ENCODE measurements at places on chromosomes 3 and 15.
A peak's percentile ranks its signal among the peaks of the same experiment; 100 is the strongest.

GRCh38 chr15:79311901-79312553 lies 1.1 kb downstream of the TMED3 start:
- DNase-seq = no peak

DNA sequence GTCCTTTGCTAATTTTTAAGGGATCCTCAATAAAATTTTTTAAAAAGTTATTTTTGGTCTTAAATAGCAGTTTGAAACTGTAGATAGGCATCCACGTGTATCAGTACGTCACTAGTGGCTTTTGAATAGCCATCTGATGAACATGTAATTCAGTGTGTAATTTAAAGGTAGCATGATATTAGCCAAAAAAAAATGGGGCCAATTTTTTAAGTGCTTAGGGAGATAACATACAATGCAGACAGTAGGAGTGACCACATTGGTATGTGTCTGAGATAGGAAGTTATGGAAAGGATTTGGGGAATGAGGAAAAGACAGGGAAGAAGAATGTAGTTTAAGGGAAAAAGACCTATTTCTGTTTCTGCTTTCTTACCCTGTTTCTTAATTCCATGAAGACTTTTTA lies 2.5 kb downstream of the AP4E1 start:
- DNase-seq = no peak

DNA sequence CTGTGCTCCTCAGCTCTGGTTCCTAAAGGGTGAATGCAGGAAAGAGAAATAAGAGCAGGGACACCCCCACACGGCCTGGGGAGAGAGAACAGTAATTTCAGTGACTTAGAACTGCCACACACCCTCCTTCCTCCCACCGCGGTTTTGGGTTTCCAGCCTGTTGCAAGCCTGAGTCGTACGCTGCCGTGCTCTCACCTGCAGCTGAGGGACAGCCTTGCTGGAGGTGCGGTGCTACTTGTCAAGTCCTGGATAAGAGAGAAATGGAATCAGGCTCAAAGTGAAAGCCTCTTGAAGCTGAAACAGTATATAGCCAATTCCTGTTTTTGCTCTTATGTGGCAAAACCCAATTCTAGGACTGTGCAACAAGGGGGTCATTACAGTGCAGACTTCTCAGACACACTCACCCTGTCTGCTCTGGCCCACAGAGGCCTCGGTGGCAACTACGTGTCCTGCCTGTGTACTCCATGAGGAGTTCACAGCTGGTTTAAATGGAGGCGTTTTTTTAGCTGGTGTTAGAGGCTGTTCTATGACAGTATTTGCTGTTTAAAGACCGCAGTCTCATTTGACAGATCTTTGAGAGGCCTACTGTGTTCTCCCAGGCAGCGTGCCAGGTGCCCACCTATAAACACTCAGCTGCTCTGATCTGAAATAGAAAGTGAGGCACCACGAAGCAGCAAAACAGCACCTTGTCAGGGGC lies 42.9 kb downstream of the TBC1D2B start:
- DNase-seq = peak; percentile 24

- DNase-seq = no peak
Measured at GRCh38 chr15:89728254-89728653, 22.8 kb downstream of the MESP1 start.

DNA sequence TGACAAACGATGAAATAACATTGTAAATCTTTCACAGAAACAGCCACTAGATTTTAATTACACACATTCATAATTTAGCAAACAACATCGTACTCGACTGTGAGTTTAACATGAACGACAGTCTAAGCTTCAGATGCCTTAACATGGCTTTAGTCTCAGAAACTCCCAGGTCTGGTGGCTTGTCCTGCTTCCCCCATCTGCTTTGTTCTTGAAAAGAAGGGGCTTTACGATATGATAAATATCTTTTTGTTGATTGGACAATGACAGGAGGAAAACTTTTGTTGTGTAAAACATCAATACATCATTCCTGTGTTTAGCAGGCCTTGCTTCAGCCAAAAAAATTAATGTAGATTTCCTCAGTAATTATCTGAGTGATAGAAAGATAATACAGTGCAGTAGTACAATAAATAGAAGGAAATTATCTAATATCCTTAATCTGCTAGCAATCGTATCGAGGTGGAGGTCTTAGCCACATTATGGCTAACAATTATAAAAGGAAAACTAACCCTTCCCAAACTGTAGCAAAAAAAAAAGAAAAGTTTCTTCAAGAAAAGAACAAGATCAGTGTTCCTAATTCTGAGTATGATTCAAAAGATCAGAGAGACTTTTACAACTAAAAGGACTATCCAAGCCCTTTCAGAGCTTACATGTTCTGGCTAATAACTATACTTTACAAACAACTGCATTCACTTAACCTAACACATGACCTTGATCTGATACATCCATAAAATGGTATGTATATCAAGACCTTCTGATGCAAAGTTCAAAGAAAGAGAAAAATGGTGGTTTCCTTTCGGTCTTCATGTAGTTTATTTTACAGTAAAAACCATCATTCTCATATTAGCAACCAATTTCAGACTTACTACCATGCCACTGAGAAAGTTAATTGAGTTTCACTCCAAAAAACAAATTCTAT lies 535.7 kb downstream of the FOXP1 start:
- no peak for DNase-seq

GRCh38 chr15:41984622-41985021 lies 12.3 kb upstream of the EHD4 start:
- no peak for DNase-seq

- no peak for DNase-seq
Measured at GRCh38 chr15:82828075-82828474, 18.6 kb downstream of the WHAMM start.

- DNase-seq = no peak
Measured at GRCh38 chr3:34005886-34006285, 207.5 kb downstream of the PDCD6IP start.

DNA sequence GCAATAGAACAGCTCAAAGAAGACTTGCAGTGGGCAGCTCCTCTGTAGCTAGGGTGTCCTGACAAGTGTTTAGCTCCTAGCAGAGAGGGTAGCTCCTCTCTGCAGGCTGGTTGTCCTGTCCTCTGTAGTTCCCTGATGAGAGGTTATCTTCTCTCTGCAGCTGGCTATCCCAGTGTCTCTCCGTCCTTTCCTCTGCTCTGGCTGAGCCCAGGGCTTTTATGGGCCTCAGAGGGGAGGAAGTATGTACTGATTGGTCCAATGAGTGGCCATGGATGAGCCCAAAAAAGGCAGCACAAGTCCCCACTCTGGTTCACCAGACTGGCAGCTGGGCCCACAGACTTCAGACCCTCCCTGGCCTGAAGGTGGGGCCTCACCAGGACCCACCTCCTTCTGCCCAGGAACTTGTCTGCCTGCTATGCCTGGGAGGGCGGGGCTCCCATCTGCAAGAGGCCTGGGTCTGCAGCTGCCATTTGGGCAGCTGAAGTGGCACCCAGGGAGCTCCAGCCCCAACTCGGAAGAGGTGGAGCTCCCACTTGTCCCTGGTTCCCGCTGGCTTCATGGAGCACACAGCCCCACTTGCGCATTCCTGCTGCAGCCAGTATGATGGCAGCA lies 27.2 kb upstream of the MEX3B start:
- no peak for DNase-seq

DNA sequence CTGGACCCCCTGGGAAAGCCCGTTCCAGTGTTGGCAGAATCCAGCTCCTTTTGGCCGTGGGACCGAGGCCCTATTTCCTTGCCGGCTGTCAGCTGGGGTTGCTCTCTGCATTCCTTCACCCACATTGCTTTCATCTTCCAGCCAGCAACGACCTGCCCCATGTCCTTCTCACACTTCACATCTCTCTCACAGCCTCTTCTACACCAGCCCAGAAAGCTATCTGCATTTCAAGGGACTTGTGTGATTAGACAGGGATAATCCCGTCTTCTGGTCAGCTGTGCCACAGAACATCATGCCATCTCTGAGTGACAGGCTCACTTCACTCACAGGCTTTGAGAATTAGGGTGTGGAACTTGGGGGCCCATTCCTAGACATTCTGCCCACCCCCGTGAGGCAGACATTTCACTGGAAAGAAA lies 16.4 kb downstream of the EFCC1 start:
- DNase-seq = no peak

DNA sequence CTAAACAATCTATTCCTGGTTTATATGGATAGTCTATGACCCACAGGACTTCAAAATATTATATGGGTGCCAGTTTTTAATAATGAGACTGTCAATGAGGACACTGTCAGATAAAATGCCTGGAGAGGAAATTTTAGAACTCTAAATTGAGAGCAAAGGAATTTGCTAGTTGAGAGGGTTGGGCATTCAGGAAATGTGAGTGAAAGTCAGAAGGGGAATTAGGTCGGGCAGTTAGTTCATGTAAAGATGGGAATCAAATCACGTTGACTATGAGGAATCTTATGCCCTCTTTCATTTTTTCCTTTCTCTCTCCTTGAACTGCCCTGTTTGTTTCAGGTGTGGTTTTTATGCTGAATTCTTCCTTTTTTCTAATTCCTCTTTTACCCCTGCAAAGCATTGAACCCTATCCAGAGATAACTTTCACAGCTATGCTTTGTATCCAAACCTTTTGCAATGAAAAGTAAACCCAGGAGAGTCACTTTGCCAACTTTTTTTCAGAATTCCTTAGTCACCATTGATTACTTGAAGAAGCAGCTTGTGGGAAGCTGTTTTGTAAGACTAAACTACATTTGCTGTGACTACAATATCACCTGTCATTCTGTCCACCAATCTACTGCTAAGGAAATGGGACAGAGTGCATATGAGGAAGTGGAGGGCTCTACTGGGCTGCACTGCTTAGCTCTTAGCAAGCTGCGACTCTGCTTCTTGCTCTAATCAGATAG lies 27.8 kb downstream of the CHP1 start:
- DNase-seq = no peak

DNA sequence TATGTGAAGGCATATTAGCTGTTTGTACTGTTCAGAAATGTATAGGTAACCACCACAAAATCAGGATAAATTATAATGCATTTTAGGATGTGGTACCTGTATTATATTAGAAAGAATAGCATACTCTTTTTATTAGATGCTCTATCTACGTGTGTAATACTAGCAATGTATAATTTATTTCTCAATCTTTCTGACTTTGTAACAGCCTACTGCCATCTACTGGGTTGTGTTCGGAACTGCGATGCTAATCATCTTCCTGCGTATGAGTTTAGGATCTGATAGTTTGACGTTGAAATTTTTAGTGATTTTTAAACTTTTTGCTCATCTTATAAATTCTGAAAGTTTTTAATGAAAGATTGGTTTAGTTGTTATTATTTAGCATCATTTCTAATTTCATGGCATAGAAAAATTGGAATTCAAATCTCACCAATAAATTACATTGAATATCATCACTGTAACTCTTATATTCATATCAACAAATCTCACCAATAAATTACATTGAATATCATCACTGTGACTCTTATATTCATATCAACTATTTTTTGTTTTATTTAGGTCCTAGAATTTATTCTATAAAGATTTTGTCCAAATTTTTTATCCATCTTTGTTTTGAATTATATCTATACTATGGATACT lies 322.7 kb upstream of the ZNF717 start:
- peak; percentile 51 for DNase-seq

GRCh38 chr3:128970740-128971047 lies 23.2 kb downstream of the CFAP92 start:
- DNase-seq = no peak

- DNase-seq = no peak
Measured at GRCh38 chr3:156051651-156052050, 68.7 kb upstream of the KCNAB1 start.

- DNase-seq = no peak
Measured at GRCh38 chr15:29143909-29144635, 125.5 kb downstream of the NSMCE3 start.

DNA sequence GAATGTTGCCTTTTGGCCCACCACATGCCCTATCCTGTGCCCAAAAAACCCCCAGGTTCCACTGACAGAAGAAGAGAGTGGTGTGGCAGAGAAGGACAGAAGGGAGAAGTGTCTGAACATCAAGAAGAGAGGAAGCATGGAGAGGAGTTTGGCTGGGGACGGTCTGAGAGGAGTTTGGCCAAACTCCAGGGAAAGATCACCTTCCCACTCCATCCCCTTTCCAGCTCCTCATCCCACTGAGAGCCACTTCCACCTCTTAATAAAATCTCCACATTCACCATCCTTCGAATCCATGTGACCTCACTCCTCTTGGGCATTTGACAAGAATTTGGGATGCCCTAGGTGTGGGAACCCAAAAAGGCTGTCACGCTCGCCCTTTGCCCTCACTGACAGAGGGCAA lies 311.6 kb upstream of the GRM7 start:
- DNase-seq = no peak

DNA sequence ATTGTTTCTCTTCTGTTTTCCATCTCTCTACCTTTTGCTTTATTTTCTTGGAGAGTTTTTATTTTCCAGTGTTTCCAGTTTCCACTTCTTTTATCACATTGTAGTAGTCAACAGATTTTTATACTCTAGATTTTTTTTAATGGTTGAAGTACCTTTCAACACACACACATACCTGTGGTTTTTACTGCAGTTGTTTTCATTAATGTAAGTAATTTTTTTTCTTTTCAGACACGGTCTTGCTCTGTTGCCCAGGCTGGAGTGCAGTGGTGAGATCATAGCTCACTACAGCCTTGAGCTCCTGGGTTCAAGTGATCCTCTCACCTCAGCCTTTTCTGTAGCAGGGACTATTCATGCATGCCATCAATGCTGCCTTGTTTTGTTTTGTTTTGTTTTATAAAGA lies 472.5 kb upstream of the SGO1 start:
- no peak for DNase-seq

- no peak for DNase-seq
Measured at GRCh38 chr3:44666346-44666745, 17.8 kb downstream of the ZNF35 start.

- no peak for DNase-seq
Measured at GRCh38 chr15:83088876-83089275, 18.6 kb upstream of the TM6SF1 start.

- DNase-seq = no peak
Measured at GRCh38 chr3:179452176-179452564, 900 bp upstream of the GNB4 start.

GRCh38 chr3:160537729-160538128 lies 27.6 kb downstream of the KPNA4 start:
- DNase-seq = no peak

DNA sequence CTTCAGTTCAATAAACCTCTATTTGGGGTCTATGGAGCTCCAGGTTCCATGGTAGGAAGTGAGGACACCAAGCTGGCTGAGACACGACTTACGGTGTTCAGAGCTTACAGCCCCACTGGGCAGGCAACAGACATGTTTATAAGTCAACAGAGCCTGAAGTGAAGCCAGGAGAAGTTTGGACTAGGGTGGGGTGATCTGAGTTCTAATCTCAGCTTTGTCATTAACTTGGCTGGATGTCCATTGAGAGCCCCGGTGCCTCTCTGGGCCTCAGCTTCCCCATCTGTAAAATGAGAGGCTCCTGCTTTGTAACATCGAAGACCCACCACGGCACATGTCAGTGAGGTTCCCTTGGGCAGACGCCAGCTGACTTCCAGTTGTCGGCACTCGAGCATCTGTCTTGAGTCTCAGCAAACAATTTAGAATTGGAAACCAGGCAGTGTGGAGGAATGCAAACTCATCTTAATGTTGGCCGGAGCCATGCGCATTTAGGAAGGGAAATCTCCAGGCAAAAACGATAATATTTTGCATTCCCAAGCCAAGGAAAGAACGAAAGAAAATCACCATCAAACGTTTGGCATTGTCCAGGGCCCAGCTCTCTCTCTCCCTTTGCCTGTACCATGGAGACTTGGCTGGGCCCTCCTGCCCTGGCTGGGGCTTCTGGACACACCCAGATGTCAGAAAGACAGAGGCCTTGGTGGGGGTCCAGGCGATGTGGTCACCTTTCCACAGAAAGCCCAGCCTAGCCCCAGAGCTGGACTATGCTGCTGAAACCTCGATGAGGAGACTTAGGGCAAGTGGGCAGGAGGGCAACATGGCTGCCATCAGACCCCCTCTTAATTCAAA lies 18.4 kb downstream of the ITGA11 start:
- no peak for DNase-seq

GRCh38 chr3:8853081-8853480 lies 83.7 kb upstream of the OXTR start:
- DNase-seq = no peak

Measured in SW480 (cell line).